ENCODE measurements at places on chromosomes 13 and 19.

DNA sequence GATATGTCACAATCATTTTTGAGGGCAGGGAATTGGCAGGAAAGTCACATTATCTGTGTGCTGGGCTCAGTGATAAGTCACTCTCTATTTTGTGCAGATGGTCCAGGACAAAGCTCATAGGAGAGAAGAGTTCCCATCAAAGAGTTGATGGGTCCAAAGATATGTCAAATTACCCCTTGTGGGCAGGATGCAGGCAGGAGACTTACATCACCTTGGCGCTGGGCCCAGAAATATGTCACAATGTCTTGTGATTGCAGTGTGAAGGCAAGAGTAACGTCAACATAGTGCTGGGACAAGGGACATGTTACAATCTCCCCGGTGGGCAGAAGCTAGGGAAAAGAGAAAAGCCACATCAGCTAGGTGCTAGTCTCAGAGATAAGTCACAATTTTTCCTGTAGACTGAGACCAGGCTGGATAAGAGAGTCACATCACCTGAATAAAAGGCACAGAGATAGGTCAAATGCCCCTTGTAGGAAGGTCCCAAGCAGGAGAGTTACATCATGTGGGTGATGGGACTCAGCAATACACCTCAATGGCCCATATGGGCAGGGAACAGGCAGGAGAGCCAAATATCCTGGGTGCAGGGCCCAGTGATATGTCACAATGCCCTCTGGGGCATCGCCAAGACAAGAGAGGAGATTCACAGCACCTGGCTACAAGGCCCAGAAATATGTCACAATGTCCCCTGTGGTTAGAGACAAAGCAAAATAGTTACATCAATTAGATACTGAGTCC is 47.9 kb downstream of the ZNF99 start:
- no peak for DNase-seq

DNA sequence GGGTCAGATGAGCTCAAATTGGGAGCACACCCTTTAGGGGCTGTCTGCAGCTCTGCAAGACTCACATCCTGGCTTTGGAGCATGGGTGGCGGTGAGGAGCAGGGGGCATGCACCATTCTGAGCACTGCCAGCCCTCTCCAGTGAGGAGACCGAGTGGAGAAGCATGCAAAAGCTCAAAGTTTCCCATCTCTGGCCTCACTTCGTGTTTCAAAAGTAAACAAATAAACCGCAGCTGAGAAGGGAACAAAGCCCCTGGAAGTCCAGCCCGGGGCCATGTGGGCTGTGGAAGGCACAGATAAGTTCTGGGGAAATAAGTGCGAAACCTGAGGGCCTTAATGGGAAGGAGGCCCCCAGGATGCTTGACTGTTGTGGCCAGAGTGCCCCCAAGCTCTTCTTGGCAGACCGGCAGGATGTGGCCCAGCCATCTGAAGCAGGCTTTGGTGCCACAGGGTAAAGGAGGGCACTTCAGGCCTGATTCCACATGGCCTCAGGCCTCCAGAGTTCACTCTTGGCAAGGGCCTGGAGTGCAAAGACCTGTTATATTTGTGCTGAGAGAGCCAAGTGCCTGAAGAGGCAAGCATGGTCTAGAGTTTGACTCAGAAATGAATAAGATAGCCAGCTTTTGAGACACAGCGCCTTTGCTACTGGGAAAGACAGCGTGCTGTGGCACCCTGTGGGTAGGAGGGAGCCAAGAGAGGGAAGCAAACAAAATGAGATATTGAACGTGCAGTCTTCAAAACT is 1.2 kb downstream of the MEDAG start:
- DNase-seq: no peak

DNA sequence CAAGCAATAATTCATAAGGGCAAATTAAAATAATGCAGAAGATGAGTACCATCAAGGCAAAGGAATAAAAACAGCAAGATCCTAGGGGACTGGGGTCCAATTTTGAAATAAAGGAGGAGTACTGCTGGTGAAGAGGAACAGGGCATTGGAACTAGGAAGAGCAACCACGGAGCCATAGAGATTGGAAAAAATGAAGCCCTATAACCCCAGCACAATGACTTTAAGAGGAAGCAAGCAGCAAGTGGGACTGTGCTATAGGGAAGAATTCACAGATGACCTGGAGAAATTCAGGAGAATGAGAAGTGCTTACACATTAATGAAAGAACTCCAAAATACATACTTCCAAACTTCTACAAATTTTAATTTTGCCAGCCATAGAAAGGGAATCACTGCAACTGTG is 44.9 kb upstream of the ITM2B start:
- no peak for DNase-seq

- DNase-seq: no peak
Measured at GRCh38 chr19:34644991-34645461, 31.9 kb downstream of the SCGB2B2 start.

DNA sequence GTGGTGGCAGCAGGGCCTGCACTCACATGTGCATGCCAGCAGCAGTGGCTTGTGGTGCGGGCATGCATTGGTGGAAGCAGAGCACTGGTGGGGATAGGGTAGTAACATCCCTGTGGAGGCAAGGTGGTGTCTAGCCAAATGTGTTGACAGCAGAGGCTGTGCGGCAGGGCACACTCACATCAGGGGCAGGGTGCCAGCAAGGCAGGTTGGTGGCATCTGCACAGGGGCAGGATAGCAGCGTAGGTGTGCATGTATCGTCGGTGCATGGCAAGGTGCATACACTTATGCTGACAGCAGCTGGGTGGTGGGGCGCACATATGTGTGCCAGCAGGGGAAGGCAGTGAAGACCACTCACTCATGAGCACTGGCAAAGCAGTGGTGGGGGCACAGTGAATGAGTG is 211.5 kb upstream of the CSNK1A1L start:
- DNase-seq: no peak

GRCh38 chr19:54952591-54953344 is 5.4 kb upstream of the NLRP7 start:
- no peak for DNase-seq

- peak; percentile 57 for DNase-seq
Measured at GRCh38 chr13:73902296-73902695, 231.9 kb downstream of the KLF12 start.

DNA sequence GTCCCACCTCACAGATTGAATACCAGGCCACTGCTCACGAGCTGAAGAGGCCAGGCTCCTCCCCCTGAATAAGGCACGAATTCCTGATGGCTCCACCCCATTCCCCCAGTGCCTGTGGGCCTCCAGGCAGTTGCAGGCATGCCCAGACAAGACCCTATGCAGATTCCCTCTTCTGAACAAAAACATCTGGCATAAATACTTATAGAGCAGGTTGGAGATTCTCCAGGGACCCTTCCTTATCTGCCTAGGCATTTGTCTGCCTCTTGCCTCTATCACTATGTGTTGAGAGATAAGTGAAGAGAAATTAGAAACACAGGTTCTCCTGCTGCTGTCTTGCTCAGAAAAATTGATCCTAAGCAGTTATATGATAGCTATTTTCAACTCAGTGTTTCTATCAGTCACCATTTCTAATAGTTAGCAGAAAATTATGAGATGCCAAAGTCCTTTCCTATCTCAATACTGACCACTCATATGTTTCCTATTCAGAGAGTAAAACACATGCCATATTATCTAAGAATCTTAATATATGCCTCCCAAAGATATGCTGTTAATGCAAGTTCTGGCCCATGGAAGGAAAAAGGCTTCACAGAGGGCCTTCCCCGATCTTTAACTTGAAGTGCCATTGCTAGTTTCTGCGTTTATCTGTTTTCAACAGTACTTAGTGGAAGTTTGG is 364.0 kb downstream of the KCTD12 start:
- peak; percentile 61 for DNase-seq

- no peak for DNase-seq
Measured at GRCh38 chr13:79387853-79388252, 18.2 kb downstream of the RBM26 start.

DNA sequence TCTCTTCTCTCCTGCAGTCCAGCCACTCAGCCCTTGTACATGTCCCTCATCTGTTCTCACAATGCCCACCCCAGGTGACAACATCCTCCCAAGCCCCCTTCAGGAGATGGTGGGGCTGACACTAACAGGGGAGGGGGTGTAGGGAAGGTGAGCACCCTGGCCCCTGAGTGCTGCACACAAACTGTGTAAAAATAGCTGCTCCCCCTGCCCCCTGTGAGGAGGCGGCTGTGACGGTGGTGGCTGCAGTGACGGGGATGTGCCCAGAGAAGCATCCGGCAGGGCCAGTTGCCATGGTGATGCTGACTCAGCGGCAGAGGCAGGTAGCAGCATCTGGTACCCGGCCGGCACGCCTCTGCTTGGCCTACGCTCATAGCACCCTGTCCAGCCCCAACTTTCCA is 13.0 kb upstream of the JUND start:
- no peak for DNase-seq

GRCh38 chr19:53554804-53555203 is 16.9 kb downstream of the ZNF331 start:
- no peak for DNase-seq

DNA sequence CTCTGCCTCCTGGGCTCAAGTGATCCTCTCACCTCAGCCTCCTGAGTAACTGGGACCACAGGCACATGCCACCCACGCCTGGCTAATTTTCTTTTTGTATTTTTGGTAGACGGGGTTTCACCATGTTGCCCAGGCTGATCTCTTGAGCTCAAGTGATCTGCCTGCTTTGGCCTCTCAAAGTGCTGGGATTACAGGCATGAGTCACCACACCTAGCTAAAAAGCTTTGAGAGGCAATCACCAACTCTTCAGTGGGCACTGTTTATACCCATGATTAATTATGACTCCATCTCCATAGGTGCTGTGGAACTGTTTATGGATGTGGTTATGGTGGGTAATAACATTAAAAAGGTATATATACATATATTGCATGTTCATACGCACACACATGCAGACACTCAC is 7.5 kb upstream of the RBM26 start:
- DNase-seq: no peak

Measured in NCI-H82 (cell line).